Nephron progenitor cell (in vitro differentiated cells): ENCODE measurements at places on chromosomes 5 and 9.

DNA sequence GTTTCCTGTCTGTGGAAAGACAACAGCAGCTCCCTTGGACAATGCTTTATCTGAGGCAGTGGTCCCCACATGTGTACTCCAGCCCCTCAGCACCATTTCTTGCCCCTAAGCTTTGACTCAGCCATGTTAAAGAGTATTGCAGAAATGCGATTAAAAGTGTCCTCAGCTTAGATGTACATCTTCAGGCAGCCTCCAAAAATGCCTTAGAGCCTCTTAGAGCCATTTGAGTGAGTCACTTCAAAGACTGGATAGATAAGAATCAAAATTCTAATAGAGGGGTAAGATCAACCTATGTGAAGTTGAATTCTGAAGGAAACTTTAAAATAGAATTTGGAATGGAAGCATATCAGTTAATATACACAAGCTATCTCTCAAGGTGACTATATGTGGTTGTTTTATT lies 296.3 kb downstream of the ADAMTS6 start:
- H3K36me3 ChIP-seq, result peaks cover 8% of the 10 kb centered on the region
- H3K4me1 ChIP-seq, result peaks cover 21% of the 10 kb centered on the region
- no peak overlapping the region for H3K4me3 ChIP-seq
- DNase-seq, result no peak
- H3K27me3 ChIP-seq, result peaks cover 3% of the 10 kb centered on the region
- no peak overlapping the region for H3K27ac ChIP-seq

DNA sequence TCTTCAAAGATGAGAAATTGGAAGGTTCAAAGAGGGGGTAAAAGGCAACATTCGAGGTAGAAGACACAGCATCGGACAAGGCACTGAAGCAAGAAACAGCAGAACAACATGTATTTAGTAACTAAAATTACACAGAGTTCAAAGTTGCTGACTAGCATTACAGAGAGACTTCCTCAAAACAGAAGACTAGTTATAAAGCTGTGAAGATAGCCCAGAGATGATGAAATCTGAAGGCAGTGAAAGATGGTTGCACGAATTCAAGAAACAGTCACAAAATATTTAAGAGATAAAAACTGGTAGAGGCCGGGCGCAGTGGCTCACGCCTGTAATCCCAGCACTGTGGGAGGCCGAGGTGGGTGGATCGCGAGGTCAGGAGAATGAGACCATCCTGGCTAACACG lies 16.3 kb downstream of the MAPKAP1 start:
- H3K27ac ChIP-seq, result peak overlapping the region; percentile 55
- H3K27me3 ChIP-seq, result no peaks in the 10 kb centered on the region
- H3K4me3 ChIP-seq, result no peak overlapping the region
- H3K4me1 ChIP-seq, result no peaks in the 10 kb centered on the region
- no peak for DNase-seq

- no peaks in the 10 kb centered on the region for H3K36me3 ChIP-seq
- H3K27me3 ChIP-seq, result peaks cover 41% of the 10 kb centered on the region
Measured at GRCh38 chr9:86407022-86407421, 52.8 kb upstream of the TUT7 start.

DNA sequence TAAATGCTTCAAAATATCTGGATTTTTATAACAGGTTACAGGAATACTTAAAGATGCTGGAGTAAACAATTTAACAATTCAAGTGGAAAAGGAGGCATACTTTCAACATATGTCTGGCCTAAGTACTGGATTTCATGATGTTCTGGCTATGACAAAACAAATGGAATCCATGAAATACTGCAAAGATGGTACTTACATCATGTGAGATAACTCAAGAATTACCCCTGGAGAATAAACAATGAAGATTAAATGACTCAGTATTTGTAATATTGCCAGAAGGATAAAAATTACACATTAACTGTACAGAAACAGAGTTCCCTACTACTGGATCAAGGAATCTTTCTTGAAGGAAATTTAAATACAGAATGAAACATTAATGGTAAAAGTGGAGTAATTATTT lies 35.6 kb downstream of the SLC30A5 start:
- H3K4me1 ChIP-seq, result no peaks in the 10 kb centered on the region
- no peak overlapping the region for H3K27ac ChIP-seq
- H3K36me3 ChIP-seq, result peaks cover 52% of the 10 kb centered on the region
- no peak for DNase-seq
- H3K27me3 ChIP-seq, result no peaks in the 10 kb centered on the region

DNA sequence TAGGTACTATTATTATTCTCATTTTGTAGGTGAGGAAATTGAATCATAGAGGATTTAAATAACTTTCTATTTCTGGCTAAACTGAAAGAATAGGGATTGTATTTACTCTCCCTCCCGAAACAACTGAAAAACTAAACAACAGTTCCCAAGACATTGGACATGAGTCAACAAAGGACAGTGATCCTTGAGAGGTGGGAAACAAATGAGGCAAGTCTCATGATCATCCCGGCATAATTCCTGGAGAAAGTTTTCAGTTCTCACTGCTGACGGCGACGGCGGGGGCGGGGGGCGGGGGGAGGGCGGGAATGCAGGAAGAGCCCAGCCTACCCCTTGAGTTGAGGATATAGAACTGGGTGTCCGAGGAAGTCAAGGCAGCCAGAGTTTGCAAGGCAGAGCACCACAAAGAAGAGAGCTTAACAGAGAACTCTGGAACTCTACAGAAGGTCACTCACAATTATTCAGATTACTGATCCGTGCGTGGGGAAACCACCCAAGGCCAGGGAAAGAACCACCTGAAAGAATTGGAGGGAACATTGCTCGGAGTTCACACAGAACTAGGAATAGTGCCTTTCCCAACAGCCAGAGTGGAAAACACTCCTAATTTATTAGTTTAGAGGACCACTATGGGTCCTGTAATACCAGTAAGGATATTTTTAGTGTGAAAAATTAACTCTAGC lies 27.4 kb upstream of the WHRN start:
- H3K27me3 ChIP-seq, result peaks cover 10% of the 10 kb centered on the region
- H3K4me1 ChIP-seq, result no peaks in the 10 kb centered on the region
- no peak overlapping the region for H3K4me3 ChIP-seq
- no peaks in the 10 kb centered on the region for H3K36me3 ChIP-seq
- no peak overlapping the region for H3K27ac ChIP-seq
- DNase-seq, result no peak

GRCh38 chr9:128818839-128819715 lies 777 bp downstream of the ENDOG start:
- peaks cover 10% of the 10 kb centered on the region for H3K4me1 ChIP-seq
- no peak overlapping the region for H3K27ac ChIP-seq
- H3K27me3 ChIP-seq, result peaks cover 13% of the 10 kb centered on the region

DNA sequence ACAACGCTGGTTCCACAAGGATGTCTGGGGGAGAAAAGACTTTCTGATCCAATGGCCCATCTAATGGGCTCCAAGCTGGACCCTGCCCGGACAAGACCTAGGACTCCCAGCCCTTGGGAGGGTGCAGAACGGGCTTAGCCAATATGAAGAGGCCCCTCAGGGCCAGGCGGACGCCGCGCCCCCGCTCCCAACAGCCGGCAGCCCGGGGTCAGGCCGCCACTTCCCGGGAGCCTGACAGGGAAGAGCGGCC lies 493 bp downstream of the P4HA2 start:
- no peaks in the 10 kb centered on the region for H3K36me3 ChIP-seq
- peaks cover 48% of the 10 kb centered on the region for H3K4me1 ChIP-seq
- no peak for DNase-seq
- peak overlapping the region; percentile 88 for H3K4me3 ChIP-seq
- H3K27ac ChIP-seq, result no peak overlapping the region

- peaks cover 30% of the 10 kb centered on the region for H3K4me1 ChIP-seq
- H3K27me3 ChIP-seq, result peaks cover 56% of the 10 kb centered on the region
- H3K27ac ChIP-seq, result no peak overlapping the region
- H3K36me3 ChIP-seq, result peaks cover 18% of the 10 kb centered on the region
- DNase-seq, result no peak
Measured at GRCh38 chr5:154110716-154111115, 71.9 kb downstream of the MFAP3 start.

DNA sequence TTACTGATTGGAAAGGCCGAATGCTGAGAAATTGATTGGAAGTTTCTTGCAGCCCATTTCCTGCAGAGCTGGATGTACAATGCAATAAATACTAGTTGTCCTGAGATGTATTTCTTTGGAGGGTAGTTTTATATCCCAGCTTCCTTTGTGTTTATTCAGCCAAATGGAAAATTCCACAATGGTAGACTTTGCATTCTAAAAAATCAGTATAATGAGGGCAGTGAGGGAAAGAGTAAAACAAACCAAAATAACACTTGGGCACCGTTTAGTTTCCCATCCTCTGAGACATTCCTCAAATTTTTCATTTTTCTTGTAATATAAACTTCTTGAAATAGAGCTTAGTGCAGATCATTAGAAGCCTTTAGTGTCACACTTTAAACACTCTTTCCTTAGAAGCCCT lies 379.4 kb downstream of the EBF1 start:
- H3K4me3 ChIP-seq, result no peak overlapping the region
- DNase-seq, result no peak

DNA sequence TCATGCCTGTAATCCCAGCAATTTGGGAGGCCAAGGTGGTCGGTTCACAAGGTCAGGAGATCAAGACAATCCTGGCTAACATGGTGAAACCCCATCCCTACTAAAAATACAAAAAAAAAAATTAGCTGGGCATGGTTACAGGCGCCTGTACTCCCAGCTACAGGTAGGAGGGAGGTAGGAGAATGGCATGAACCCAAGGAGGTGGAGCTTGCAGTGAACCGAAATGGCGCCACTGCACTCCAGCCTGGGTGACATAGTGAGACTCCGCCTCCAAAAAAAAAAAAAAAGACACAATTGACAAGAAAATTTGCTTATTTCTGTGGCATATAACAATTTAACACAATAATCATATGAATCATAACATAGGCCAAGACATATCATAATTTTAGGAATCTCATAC lies 35.3 kb upstream of the ZNF131 start:
- no peak for DNase-seq
- no peak overlapping the region for H3K27ac ChIP-seq
- no peaks in the 10 kb centered on the region for H3K27me3 ChIP-seq
- no peak overlapping the region for H3K4me3 ChIP-seq

DNA sequence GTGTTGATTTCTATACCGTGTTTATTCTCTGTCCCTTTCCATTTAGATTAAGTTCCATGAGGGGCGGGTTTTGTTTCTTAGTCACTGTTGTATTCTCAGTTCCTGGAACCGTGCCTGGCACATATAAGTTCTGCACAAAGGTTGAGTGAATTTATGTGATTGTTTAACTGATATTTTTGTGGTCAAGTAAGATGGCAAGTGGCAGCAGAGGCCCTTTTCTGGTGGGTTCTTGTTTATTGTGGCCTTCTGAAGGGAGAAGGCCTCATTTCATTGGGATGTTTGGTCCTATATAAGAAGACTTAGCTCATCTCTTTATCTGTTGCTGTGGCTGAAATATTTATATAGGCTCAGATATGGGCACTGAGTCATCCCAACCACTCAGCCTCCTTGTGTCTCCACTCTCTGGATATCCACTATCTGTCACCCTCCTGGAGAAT lies 262.5 kb downstream of the PSAT1 start:
- H3K4me3 ChIP-seq, result no peak overlapping the region
- DNase-seq, result no peak
- peaks cover 4% of the 10 kb centered on the region for H3K36me3 ChIP-seq
- no peak overlapping the region for H3K27ac ChIP-seq

- no peak overlapping the region for H3K4me3 ChIP-seq
- H3K27ac ChIP-seq, result no peak overlapping the region
- no peak for DNase-seq
- no peaks in the 10 kb centered on the region for H3K4me1 ChIP-seq
- peaks cover under 1% of the 10 kb centered on the region for H3K36me3 ChIP-seq
Measured at GRCh38 chr5:134257176-134257575, 31.3 kb upstream of the PPP2CA start.

- peaks cover 36% of the 10 kb centered on the region for H3K36me3 ChIP-seq
- DNase-seq, result no peak
- peak overlapping the region; percentile 41 for H3K27ac ChIP-seq
- no peaks in the 10 kb centered on the region for H3K27me3 ChIP-seq
- peaks cover 37% of the 10 kb centered on the region for H3K4me1 ChIP-seq
- H3K4me3 ChIP-seq, result no peak overlapping the region
Measured at GRCh38 chr9:131660466-131661405, 79.1 kb downstream of the RAPGEF1 start.

DNA sequence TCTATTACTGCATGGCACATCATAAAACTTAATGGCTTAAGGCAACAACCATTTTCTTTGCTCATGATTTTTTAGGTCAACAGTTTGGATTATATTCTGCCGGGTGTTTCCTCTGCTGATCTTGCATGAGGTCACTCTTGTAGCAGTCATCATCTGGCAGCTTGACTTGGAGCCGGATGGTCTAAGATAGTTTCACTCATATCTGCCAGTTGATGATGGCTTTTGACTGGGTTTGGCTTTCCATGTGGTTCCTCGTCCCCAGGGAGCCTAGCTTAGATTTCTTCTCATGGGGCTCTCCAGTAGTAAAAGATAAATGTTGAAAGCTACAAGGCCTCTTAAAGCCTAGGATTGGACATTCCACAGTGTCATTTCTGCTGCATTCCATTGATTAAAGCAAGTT lies 27.4 kb downstream of the LNPEP start:
- H3K27ac ChIP-seq, result no peak overlapping the region
- no peak for DNase-seq
- peaks cover 6% of the 10 kb centered on the region for H3K36me3 ChIP-seq

DNA sequence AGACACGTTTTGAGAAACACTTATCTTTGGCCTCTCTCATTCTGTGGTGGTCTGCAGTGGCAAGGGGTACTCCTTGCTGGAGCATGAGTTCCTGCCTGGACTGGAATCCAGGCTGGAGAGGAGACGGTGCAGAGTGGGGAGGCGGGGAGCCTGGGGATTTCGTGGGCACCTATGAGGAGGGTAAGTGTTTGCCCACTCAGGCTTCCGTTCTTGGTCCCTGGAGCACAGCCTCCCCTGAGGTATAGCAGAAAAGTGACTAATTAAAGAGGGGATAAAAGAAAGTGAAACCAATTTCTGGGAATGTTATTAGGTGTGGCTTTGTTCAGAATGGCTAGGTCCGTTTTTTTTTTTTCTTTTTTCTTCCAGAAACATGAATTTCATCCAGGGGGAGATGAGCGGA lies 90.8 kb downstream of the ARHGAP26 start:
- DNase-seq, result no peak
- H3K27ac ChIP-seq, result no peak overlapping the region
- H3K4me1 ChIP-seq, result peaks cover 16% of the 10 kb centered on the region
- peaks cover 7% of the 10 kb centered on the region for H3K27me3 ChIP-seq
- no peaks in the 10 kb centered on the region for H3K36me3 ChIP-seq
- no peak overlapping the region for H3K4me3 ChIP-seq

- no peak overlapping the region for H3K27ac ChIP-seq
- peaks cover 41% of the 10 kb centered on the region for H3K4me1 ChIP-seq
- H3K36me3 ChIP-seq, result no peaks in the 10 kb centered on the region
- DNase-seq, result no peak
- H3K27me3 ChIP-seq, result peaks cover 14% of the 10 kb centered on the region
Measured at GRCh38 chr9:77176686-77177142, 620 bp upstream of the VPS13A start.

GRCh38 chr5:82445726-82446335 lies 167.7 kb upstream of the RPS23 start:
- H3K4me1 ChIP-seq, result peaks cover 58% of the 10 kb centered on the region
- no peak for DNase-seq
- peaks cover 6% of the 10 kb centered on the region for H3K36me3 ChIP-seq
- H3K27me3 ChIP-seq, result no peaks in the 10 kb centered on the region
- H3K4me3 ChIP-seq, result peak overlapping the region; percentile 4
